AG10803 (cell line): ENCODE measurements at places on chromosomes 11 and 22.

DNA sequence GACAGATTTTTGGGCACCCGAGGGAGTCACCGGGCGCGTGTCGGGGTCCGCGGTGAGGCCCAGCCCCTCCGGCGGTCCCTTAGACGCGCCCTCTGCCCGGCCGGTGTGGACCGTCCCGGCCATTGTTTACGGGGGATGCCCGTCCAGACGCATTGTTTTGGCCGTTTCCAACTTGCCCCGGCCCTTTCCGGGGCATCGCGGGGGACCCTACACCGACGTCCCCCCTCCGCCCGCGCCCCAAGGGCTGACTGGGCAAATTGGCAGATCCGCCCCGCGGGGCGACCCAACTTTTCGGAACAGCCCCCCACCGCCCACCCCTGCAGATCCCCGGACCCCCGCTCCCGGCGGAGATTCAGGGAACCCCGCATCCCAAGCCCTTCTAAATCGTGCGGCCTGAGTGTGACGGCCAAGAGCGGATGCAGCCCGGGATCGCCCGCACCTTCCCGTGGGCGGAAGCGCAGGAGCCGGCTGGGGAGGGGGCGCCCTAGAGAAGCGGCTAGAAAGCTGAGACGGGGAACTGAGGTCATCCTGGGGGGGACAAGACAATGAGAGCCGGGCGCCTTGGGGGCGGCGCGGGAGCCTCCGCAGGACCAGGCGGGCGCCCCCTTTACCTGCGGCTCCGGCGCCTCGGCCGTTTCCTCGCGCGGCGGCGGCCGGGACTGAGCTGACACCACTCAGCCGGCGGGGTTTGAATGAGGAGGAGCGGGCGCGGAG lies 17.1 kb upstream of the CCT8L2 start:
- no peak for DNase-seq

GRCh38 chr22:48885271-48885918 lies 942.3 kb downstream of the BRD1 start:
- DNase-seq, result no peak

DNA sequence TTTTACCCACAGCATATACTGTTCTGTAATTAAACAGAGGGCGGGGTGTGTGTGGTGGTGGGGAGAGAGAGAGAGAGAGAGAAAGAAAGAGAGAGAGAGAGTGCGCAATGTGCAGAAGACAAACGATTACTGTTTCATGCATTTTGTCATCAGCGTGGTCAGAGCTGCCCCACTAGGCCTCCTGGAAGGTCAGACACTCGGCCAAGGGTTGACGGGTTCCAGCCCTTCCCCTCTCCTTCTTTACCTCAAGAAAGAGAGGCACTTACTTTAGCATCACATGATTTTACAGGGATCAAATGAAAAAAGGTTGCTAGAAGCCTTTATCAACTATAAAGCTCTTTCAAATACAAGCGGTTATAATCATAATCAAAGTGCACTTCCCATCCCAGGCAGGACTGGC lies 269.2 kb upstream of the SORL1-AS1 start:
- DNase-seq, result no peak

GRCh38 chr11:116688202-116688540 lies 84.6 kb downstream of the BUD13 start:
- no peak for DNase-seq

GRCh38 chr22:38412435-38413084 lies 42.4 kb downstream of the KCNJ4 start:
- no peak for DNase-seq

GRCh38 chr11:134589129-134589528 lies 177.1 kb upstream of the B3GAT1 start:
- DNase-seq, result no peak

GRCh38 chr11:14702760-14703159 lies 59.2 kb downstream of the PDE3B start:
- DNase-seq, result no peak

- no peak for DNase-seq
Measured at GRCh38 chr11:110446594-110446993, 16.8 kb downstream of the FDX1 start.

DNA sequence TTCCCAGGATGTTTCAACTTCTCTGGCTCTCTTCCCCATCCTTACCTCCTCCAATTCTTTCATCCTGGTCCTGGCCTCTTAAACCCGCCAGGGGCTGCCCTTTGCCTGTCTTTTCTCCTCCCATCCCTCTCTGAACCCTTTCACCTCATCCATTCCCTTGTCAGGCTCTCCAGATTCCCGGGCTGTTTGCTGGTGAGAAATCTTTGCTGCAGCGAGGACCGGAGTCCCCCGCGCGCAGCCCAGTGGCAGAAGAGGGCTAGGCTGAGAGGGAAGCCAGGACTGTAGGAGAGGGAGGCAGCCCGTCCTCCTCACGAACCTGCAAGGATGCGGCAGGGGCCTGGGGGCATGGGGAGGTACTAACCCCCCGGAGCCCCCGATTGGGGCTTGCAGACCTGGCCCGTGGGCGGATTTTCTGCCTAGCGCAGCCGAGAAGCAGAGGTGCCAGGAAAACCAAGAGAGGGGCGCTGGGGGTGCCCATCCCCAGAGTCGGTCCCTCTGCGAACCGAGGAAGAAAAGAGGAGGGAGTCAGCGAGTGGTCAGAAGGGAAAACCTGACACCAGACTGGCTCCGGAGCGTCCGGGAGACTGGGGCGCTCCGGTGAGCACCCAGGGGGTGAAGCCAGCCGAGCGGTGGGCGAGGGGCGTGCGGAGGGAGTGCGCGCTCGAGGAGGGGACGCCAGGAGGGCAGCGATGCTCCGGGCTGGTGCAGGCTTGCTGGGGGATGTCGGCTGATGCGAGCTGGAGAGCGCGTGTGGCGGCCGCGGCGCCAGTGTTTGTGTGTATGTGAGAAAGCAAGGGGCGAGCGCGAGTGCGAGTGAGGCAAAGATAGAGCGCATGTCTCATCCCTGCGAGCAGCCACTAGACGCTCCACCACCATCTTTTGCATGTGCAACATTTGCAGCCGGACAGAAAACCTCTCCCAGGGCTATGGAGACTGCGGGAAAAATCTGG lies at the start of gene GRIA4:
TSS of gene GRIA4 (plus strand) at position 242 of the 950 bp plus-strand sequence. CDS start 925 bp downstream, outside the sequence.
- peak; percentile 38 for DNase-seq

GRCh38 chr22:26428515-26429457 lies at the start of gene ASPHD2:
ASPHD2 (plus strand) TSS chr22:26429260; CDS start chr22:26433616, 4,356 bp downstream.
- DNase-seq, result peak; percentile 48

- DNase-seq, result no peak
Measured at GRCh38 chr11:8282631-8283030, 19.0 kb upstream of the LMO1 start.

DNA sequence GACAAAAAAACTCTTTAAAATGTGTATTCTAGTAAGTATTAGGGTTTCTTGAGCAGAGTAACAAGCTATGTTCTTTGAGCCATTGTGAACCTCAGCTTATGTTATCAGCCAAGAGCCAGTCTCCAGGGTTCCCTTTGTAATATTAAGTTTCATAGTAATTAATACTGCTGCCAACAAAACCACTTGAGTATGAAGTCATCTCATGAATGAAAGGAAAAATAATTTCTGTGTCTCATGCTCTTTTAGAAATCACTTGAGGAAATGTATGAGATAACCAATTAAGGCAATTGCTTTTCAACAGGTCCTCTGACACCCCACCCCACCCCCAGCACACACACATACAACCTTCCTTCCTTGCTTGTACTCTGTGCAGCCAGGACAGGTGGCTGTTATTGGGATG lies 59.9 kb downstream of the BBOX1 start:
- no peak for DNase-seq

- peak; percentile 42 for DNase-seq
Measured at GRCh38 chr11:121024989-121025388, 1.1 kb downstream of the TBCEL start.

GRCh38 chr11:84384731-84385130 lies 1098.6 kb upstream of the CCDC90B start:
- DNase-seq, result peak; percentile 55

DNA sequence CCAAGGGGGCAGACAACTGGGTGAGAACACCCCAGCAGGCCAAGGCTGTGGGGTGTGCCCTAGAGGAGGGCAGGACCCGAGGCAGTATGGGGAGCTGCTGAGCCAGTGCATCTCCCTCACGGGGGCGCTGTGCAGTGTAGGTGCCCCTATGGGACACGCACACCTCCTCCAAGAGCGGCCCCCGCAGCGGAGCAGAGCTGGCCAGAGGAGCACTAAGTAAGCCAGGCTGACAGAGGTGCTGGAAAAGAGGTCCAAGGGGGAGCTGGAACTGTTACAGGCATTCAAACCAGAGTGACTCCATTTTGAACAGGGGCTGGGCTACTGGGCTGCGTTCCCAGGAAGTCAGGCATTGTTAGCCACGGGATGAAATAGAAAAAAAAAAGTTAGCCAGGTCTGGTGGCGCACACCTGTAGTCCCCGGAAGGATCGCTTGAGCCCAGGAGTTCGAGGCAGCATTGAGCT lies 41.8 kb downstream of the TST start:
- peak; percentile 25 for DNase-seq

- DNase-seq, result no peak
Measured at GRCh38 chr22:21726650-21727049, 8.9 kb downstream of the YPEL1 start.

- DNase-seq, result no peak
Measured at GRCh38 chr11:12016246-12016645, 7.8 kb upstream of the DKK3 start.
